Activated CD8-positive, alpha-beta T cell treated with anti-CD3 and anti-CD28 coated beads, Interleukin-2, amount 10 ng/mL, durations not matched to agents 7 days and 5 days (primary cell): ENCODE measurements at places on chromosomes 12 and 14. TPM values are rescaled to one million over a fixed set of nuclear protein-coding genes. Genes with fewer than 3 reads are reported as not detected.

DNA sequence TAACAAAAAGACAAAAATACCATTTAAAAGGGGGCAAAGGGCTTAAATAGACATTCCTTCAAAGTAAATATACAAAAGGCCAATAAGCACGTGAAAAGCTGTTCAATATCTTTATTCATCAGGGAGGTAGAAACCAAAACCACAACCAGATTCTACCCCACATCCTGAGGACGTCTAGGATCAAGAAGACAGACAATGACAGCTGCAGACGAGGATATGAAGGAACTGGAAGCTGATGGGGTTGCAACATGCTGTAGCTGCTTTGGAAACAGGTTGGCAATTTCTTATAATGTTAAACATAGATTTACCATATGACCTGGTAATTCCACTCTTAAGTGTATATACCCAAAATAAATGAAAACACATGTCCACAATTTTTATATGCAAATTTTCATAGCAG is 85.1 kb upstream of the C14orf180 start:
- DNase-seq, result peak; percentile 39

The MGST1 gene
- not detected for total RNA-seq

The TMEM179 gene
- not detected for total RNA-seq

GRCh38 chr12:12807970-12808702 is 5.0 kb upstream of the DDX47 start:
- peak; percentile 82 for DNase-seq

DNA sequence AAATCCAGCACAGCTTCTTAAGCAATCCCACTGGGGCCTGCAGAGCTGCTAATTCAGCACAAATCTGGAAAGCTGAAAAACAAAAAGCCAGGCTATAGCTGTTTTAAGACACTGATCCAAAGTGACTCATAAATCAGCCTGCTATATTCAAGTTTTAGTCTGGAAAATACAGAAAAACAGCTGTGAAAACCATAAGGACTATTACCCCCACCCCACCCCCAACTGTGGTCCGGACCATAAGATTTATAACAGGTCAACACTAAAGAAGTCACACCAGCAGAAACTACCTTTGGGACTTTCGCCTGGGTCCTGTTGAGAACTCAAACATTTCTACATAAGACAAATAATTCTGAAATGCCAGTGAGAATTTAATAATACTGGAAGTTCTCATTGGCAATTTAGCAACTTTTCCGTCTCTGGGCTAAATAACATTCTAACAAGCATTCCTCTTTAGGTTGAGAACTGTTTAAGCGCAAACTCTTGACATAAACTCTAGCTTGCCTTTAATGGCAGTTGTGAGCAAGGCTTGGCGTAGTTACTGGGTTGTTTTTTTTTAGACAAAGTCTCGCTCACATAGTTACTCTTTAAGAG is 3.3 kb downstream of the LRIG3 start:
- DNase-seq, result no peak

GRCh38 chr12:34335819-34336262 is 313.5 kb downstream of the ALG10 start:
- no peak for DNase-seq

The EML5 gene
- 2.1 TPM for total RNA-seq

GRCh38 chr12:112422531-112422930 is 3.8 kb downstream of the PTPN11 start:
- no peak for DNase-seq

The C12orf60 gene
- total RNA-seq, result 1.4 TPM

DNA sequence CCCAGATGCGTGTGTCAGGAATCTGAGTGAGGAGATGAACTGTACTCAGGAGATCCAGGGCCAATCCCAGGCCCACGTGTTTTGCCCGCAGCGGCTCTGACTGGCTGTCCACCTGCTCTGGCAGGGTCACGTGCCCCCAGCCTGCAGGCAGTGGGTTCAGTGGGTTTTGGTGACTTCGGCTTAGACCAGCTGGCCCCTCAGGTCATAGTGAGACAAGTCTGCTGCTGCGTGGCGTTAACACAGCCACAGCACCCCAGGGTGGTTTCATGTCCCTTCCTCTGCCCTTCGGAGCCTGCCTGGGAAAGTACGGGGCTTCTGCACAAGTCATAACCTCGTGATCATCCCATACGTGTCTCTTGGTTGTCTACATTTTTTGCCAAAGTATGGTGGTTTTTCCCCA is 2.6 kb downstream of the FBRSL1 start:
- DNase-seq, result no peak

DNA sequence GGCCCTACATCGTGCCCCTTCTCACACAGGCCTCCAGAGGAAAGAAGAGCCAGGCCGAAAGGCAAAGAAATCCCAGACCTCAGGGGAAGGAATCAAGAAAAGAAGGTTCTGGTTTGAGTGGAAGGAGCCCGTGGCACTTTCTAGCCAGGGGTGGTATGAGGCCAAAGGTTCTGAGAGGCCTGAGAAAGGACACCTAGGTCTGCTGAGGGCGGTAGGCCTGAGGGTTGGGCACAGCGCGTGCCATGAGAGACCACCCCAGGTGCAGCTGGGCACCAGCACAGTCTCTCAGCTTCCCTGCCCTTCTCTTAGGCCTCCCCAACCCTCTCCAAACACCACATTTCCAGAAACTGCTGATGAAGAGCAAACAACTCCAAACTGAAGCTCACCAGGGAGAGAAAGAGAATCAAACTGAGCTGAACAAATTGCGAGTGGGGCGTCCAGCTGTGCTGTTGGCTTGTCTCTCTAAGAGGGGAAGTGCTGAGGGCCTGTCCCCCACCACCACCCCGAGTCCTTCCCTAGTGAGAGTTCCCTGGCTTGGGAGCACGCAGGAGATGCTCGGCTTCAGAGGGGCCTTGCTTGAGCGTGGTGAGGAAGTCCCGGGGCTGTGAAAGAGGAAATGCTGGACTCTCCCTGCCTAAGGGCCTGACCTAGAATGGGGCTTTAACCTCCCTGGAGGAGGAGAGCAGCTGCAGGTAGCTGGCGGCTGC is 184.8 kb downstream of the ZFP36L1 start:
- DNase-seq, result no peak

DNA sequence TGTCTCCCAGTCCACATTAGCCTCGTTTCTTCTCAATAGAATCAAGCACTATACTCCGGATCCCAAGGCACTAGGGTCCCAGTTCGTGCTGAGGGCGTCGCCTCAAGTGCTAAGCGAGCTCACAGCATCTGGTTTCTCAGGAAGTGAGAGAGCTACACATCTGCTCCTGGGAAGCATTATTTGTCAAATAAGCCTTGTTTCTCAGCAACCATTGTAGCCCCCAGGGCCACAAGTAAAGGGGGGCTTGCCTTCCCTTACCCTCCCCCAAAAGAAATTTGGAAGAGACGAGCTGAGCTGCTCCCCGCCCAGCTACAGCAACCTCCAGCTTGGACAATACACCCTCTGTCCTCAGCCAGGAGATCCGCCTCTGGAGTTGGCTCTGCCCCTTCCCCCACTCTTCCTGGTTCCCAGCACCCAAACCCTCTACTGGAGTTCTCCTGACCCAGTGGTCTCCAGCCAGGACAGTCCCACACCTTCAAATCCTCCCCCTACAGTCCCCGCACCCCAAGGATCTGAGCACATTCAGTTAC is 5.7 kb upstream of the TNS2 start:
- no peak for DNase-seq

DNA sequence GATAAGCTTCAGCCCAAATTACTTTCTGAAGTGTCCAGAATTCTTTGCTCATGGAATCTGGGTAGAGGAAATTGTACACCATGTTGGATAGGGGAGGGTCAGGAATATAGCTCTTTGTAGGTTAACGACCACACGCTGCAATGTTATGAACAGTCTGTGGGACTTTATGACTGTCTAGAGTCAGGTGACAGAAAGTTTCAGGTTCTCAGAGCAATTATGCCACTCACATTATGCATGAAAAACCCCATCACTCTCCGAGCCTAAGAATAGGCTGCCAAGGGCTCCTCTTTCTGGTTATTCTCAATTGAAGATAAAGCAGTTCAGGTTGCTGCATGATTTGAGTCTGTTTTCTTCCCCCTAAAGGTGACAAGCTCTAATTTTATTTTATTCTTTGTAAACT is 430.9 kb downstream of the ATP23 start:
- DNase-seq, result no peak

- no peak for DNase-seq
Observed at GRCh38 chr12:19245666-19246065, 116.1 kb downstream of the PLEKHA5 start.

DNA sequence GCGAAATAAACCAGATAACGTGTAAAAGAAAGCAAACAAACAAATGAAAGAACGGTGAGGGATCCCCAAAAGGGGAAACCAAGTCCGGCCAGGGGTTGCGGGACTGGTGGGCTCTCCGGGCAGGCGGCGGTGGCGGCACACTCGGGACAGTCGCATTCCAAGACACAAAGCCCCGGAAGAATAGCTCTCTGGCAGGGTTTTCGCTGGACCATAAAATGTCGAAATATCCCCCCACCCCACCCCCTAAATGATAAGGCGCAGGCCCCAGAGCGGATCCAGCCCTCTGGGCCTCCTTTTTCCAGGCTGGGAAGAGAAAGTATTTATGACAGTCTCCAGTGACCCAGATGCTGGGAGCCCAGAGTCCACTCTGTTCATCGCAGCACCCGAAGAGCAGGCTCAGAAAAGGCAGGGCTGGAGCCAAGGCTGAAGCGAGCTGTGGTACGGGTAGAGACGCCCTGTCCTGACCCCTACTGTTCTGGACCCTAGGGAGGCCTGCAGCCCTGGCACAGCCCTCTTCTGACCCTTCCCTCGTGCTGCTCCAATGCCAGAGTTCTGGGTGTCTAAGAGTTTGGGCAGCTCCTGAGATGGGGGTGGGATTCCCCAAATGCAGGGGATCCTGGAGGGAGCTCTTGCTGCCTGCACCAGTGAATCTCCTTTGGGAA is 2.1 kb upstream of the HOXC8 start:
- DNase-seq, result no peak

DNA sequence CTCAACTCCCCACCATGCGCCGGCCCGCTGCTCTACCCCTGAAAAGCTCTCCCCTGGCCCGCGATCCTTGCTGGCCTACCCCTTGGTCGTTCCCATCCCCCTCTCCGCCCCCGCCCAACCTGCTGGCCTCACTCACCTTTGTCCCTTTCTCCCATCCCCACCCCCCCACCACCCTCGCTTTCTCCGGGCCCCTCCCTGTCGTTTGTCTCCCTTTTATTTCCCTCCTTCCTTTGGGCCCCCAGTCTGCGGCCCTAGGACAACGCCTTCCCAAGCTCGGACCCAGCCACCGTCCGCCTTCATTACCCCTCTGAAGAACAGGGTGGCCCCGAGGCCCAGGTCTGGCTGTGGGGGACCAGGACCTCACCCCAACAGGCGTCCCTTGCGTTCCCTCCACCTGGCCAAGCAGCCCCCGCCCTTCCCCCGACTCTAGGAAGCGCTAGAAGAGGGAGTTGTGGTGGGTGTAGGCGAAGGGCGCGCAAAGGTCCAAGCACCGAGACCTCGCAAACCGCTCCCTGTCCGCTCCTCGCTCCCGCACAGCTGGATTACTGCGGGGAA is 6.9 kb upstream of the SLC7A7 start:
- DNase-seq, result no peak

DNA sequence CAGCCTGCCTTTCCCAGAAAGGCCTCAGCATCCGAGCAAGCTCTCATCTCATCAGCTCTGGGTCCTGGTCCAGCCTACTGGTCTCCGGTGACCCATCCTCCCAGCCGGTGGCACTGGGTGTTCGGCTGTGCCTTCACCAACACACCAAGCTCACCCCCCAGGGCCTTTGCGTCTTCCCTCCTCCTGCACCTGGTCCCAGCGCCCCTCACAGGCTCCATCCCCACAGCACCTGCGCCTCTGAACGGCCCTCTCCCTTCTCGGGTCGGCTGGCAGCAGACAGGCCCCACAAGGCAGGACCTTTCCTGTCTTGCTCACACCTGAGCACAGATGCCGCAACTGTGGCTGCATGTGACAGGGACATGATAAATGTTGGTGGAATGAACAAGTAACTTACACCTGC is 13.1 kb downstream of the P2RX2 start:
- DNase-seq, result no peak

GRCh38 chr14:103735815-103736545 is 20.4 kb downstream of the ZFYVE21 start:
- DNase-seq, result no peak

DNA sequence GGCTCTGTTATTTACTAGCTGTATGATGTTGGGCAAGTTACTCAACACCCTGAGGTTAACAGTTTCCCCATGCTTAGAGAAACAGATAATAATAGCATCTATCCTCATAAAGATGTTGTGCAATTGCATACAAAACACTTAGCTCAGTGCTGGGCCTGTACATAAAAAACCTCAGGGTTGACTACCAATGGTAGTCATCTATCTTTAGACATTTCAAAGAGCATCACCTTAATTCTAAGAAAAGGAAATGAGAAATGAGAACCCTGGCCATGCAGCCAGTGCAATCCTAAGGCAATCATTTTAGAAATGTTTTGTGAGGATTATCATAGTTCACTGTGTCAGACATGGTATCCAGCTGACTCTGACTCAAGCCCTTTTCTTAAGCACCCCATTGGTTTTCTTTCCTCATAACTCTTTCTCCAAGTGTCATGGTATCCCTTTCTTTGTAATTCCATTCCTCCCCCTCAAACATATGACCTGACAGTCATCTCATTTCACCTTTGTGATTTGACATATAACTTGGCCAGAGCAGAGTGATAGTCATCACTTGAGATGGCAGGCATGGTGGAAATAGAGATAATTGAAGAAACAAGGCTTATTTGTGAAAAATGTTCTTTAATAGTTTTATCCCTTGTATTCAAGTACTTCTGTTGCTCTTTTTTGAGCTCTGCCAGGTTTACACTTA is 29.5 kb upstream of the OSBPL8 start:
- DNase-seq, result no peak

- DNase-seq, result no peak
Observed at GRCh38 chr14:68232300-68233055, 412.9 kb downstream of the RAD51B start.

DNA sequence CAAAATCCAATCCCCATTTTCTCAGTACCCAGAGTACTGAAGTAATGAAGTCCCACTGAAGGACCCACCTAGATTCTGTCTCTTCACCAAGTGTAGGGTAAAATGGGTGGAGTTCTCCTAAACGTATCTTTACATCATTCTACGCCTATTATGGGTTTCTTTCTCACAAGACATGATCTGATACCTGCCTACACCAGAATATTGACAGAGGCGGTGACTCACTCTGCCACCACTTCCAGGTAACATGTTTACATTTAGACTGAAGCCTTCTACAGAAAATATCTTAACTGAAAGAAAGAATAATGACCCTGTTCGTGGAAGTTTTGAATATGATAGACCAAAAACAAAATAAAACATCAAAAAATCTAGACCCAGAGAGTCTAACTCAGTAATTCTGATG is 89.8 kb downstream of the BTG1 start:
- peak; percentile 66 for DNase-seq

DNA sequence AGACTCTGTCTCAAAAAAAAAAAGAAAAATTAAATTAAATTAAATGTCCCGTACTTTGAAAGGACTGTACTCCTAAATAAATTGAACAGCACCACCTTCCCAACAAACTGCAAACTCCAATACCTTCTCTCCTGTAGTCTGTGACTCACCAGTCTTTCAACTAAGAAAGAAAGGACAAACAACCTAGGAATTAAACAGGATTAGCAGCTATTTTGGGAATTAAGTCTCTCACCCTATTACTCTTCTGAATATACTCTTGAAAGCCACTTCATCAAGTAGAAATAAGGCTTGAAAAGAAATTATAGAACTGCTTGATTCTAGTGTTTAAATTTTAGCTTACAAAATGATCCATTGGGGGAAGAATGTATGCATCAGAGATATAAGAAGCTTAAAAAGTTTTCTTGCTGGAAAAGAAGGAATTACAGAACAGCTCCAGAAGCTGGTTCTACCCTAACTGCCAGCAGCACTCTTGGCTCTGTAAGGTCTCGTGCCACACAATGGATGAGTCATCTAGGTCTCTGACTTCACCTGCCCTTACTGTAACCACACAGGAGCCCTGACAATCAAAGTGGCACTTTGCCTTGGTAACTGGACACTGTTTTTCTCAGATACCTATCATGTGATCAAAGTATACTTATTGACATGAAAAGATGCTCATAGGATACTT is 57.0 kb upstream of the CERS5 start:
- DNase-seq, result peak; percentile 56
